ENCODE measurements at places on chromosomes 6 and 20.

- no peak for DNase-seq
Observed at GRCh38 chr6:35058865-35059522, 82.1 kb downstream of the TCP11 start.

DNA sequence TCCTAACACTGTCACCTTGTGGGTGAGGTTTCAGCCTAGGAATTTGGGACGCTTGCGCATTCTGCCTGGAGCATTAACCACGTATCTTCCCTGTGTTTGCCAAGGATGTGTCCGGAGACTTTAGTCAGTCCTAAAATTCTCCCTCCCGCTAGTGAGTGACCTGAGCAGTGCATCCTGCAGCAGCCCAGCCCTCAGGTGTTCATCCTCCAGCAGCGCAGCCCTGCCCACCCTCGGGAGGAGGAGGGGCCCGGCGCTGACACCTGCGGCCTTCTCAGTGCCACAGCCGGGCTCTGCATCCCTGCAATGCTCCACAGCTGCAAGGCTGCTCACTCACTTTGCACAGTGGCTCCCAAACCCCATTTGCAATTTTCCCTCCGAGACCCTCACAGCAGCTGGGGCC is 79.5 kb downstream of the ERMARD start:
- DNase-seq = no peak

DNA sequence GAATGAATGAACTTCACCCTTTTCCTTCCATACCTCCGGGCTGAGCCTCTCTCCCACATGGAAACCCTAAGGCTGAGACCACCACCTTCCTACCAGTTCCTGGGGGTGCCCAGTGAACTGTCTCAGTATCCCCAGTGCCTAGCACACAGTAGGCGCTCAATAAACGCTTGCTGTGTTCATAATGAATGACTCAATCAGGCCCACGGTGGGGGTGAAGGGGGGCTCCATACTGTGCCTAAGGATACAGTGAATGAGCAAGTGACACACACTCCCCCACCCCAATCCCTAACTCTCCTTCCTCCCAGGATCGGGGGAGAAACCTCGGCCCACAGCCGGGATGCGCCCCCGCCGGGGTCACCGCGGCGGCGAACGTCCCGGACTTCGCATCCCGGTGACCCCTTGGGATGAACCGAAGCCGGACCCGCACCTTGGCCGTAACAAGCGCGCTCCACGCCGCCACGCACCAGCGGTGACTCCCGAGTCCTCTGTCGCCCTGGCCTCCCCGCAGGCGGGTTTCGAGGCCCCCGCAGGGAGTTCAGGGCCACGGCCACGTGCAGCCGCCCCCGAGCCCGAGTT is 592 bp downstream of the KCNG1 start:
- DNase-seq = no peak

DNA sequence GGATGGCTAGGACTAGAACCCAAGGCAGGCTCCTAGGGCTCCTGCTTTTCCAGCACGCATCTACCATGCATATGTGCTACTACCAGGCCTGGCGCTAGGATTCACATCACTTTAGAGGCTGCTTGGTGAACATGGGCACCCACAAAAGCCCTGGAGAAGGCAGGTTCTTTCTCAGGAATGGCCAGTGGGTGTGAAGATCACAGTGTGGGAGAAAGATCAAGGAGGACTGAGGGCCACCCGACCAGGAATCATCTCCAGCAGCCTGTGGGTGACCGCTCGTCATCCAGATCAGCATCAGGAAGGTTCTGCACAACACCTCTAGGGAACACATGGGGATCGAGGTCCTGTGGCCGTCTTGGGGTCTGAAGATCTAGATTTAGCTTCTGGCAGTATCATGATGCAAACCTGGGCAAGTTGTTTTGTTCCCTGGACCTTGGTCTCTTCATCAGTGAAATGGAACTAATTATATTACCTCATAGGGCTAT is 27.3 kb downstream of the SRSF3 start:
- DNase-seq = no peak

GRCh38 chr6:168029459-168030217 is 32.2 kb downstream of the KIF25 start:
- DNase-seq = peak; percentile 37

Data from renal cortical epithelial cell (primary cell).